ENCODE measurements at places on chromosomes 4 and X.

GRCh38 chrX:103063918-103064434 is at the start of gene BEX1:
TSS of gene BEX1 (minus strand) at chrX:103064171. CDS start at chrX:103063274, 897 bp downstream.
- peak; percentile 44 for DNase-seq

GRCh38 chr4:152293527-152293926 is 242.4 kb downstream of the FBXW7 start:
- DNase-seq: no peak

GRCh38 chr4:111120191-111120590 is 497.3 kb upstream of the PITX2 start:
- DNase-seq: no peak

- DNase-seq: no peak
Observed at GRCh38 chr4:85544751-85545150, 69.8 kb downstream of the ARHGAP24 start.

GRCh38 chr4:188110741-188111471 is 1.5 kb upstream of the TRIML2 start:
- DNase-seq: no peak

- no peak for DNase-seq
Observed at GRCh38 chrX:56784666-56785065, 55.6 kb downstream of the NBDY start.

GRCh38 chr4:3040452-3041191 is 33.7 kb downstream of the HTT-AS start:
- no peak for DNase-seq

- DNase-seq: no peak
Observed at GRCh38 chrX:40816906-40817305, 81.6 kb upstream of the MED14 start.

DNA sequence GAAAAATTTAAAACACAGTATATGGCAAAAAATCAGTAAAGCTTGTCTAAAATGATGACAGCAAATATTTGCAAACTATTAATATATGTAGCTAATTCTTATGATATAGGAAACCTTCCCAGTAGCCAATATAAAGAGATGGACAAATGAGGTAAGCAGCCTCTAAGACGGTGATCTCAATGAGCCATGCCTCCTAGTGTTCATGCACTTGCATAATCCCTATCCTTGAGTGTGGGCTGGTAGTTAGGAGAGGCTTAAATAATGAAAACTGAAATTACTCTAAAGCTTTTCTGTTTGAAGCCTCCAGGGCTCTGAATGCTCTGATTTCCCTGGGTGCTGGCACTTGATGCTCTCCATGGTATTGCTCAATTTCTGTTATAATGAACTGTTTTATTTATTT is 24.6 kb upstream of the ARMCX4 start:
- no peak for DNase-seq

GRCh38 chr4:160810424-160810823 is 1353.4 kb downstream of the FSTL5 start:
- no peak for DNase-seq

DNA sequence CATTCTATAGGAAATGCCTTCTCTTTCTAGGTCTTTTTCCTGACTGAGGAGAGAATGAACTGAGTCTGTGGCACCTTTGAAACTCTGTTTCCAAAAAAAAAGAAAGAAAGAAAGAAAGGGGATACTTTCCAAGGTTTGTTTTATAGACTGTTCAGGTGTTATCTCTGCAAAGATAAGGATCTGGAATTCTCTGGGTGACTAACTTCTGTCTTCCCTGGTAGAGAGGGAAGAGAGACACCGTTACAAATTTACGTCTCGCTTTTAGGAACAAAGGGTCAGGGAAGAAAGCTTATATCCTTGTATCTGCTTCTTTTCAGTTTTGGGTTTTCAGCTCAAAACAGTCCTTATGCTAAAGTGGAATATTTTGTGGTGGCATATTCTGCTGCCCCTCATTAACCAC is 314.1 kb downstream of the RAPGEF2 start:
- DNase-seq: no peak

GRCh38 chrX:70554948-70555347 is 110.3 kb downstream of the DLG3 start:
- no peak for DNase-seq

DNA sequence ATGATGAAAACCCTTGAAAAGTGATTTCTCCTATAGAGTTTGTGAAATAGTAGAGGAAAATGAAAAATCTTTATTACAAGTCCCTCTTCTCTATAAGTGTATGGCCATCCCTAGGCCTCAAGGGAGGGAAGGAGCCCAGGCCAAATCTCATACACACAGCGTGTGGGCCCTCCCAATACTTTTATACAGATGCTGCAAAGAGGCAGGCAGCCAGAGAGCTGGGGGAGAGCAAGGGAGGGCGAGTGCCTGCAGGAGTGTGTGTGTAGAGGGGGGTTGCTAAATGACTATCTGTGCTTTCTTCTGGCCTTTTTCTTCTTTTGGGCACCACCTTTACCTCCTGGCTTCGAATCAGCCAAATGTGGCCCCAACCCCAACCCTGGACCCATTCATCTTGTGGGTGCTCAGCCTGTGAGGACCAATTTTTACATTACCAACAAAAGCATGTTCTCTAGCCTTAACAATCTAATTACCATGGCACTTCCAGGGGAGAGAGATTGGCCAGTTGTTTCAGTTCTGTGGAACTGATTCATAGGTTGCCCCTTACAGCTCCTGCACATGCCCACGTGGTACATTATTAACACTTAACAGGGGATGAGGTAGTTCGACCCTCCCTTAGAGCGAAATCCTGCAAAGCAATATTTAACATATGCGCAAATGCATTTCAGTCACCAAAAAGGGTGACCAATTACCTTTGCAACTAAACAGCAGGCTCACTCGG is 2.0 kb downstream of the GPC3 start:
- DNase-seq: no peak

GRCh38 chr4:72031868-72032608 is at the start of gene NPFFR2:
TSS of gene NPFFR2 (plus strand) at chr4:72032000. CDS start at chr4:72128592, 96,592 bp downstream.
- peak; percentile 33 for DNase-seq

DNA sequence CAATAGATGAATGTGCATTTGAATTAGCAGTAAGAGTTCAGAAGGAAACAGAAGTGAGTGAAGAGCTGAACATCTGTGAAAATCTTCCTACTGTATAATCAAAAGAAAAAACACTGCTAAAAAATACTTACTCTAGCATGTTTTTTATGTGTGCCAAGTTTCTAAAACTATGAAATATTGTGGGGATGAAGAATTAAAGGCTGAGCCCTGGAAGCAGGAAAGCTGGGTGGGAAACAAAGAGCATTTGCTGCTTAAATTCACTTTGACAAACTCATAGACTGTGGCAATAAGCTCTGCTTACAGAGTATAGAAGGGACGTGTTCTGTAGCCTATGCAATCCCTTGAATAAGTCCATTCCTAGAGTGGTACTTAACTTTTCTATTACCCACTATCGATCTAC is 261.7 kb downstream of the ANKRD50 start:
- no peak for DNase-seq

DNA sequence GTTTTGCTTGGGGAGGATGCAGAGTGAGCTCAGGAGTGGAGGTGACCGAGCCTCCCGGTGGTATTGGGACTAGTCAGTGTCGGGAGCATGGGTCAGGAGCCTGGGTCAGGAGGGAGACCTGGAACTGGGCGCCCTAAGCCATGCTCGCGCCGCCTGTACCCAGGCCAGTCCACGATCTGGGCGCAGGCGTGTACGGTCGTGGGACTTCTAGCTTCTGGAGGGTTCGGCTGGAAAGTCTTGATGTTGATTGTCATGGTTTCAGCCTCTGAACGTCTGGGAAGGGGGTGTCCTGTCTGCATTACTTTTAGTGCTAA is 244 bp downstream of the EIF2S3 start:
- no peak for DNase-seq

DNA sequence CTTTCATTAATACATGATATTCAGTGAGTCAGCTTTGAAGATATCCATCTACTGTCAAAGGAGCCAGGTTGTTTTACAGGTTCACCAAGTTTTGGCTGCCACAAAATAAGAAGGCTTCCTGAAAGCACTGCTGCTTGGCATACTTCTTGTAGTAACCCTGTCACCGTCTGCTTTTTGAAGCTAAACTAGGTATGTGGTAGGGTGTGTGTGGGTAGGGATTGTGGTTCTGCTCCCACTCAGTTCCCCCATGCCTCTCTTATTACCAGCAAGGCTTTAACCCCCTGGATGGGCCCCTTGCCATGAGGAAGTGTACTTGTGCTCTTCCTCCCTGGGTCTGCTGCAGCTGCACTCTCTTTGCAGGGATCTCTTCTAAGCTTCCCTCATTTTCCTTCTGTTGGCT is 191.2 kb downstream of the BANK1 start:
- no peak for DNase-seq

- DNase-seq: no peak
Observed at GRCh38 chr4:16443504-16444088, 217.3 kb upstream of the TAPT1 start.

DNA sequence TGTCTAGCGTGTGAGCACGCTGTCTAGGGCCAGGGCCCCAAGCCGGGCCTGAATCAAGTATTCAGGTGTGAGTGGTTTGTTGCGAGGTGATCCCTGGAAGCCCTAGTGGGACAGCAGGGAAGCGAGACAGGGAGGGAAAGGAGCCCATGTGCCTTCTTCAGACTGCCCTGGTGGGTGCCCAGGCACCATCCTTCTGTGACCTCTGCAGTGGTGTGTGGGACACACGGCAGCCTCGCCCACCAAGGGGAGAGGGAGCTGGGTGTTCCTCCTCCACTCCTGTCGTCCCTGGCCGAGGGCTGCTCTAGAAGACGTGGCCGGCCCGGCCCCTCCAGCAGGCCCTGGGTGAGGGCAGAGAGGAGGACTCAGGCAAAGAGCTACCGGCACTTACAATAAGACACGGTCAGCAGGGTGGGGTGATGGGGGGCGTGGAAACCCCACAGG is 47.4 kb downstream of the HTRA3 start:
- DNase-seq: no peak

DNA sequence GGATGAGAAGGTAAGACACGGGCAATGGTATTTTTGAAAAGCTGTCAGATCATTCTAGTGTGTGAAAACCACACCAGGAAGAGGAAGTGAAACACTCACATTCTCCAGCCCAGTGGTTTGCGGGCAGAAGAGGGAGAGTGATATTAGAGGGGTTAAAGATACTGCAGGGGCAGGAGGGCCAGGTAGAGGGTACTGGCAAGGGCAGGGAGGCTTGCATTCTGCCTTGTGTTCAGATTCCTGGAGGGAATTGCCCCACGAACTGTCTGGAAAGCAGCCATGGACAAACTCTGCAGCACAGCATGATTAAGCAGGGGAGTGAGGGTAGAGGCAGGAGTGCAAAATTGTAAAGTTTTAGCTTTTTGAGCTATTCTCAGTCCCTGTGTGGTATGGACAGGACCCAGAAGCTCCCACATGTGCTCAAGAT is 30.9 kb downstream of the NIPAL1 start:
- DNase-seq: no peak

GRCh38 chrX:46180258-46180687 is 364.9 kb downstream of the ZNF674 start:
- DNase-seq: no peak

- DNase-seq: no peak
Observed at GRCh38 chr4:125789023-125789422, 474.3 kb downstream of the FAT4 start.
